Right renal cortex interstitium (tissue), 3 donors: ENCODE measurements at places on chromosomes 12 and 14. TPM values are rescaled to one million over a fixed set of nuclear protein-coding genes. Genes with fewer than 3 reads are reported as not detected.

Gene TDP1
- polyA plus RNA-seq, result 25.2 TPM

Gene ZNF384
- polyA plus RNA-seq, result 76.1 TPM

Gene ZDHHC22
- 0.41 TPM for polyA plus RNA-seq

Gene NEUROD4
- not detected for polyA plus RNA-seq

Gene KRT82
- not detected for polyA plus RNA-seq

Gene IAPP
- not detected for polyA plus RNA-seq

Gene KRT77
- polyA plus RNA-seq, result not detected

Gene ETFBKMT
- polyA plus RNA-seq, result 4.8 TPM

Gene SLC6A12
- 14.5 TPM for polyA plus RNA-seq

Gene POTEG
- polyA plus RNA-seq, result not detected

GRCh38 chr14:103697603-103698379 lies 17.5 kb downstream of the XRCC3 start:
- no peak for DNase-seq

DNA sequence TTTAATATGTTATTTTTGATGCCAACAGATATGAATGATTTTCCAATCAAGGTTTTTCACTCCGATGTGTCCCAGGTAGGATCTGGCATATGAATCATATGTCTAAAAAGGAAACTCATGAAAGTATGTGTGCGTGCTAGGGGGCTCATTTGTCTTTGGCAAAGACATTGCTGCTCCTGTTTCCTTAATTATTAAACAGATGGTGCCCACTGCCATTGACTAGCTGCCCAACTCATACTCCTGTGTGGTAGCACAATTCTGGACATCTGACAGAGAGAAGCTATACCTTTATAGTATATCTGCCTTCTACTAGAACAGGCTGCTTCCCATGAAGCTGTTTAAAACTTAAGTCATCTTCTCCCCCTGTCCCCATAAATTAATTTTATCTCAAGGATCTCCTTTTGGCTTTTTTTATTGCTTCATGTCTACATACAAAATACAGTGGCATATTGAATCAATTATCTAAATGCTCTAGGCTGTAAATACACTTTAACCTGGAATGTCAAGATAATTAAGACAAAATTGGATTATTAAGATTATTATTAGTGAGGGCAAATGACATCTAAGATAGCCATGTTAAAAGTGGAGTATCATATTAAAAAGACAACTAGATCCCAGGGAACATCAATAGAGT lies 1.4 kb upstream of the PDE3A start:
- no peak for DNase-seq

DNA sequence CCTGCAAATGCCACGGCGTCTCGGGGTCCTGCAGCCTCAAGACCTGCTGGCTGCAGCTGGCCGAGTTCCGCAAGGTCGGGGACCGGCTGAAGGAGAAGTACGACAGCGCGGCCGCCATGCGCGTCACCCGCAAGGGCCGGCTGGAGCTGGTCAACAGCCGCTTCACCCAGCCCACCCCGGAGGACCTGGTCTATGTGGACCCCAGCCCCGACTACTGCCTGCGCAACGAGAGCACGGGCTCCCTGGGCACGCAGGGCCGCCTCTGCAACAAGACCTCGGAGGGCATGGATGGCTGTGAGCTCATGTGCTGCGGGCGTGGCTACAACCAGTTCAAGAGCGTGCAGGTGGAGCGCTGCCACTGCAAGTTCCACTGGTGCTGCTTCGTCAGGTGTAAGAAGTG lies 16.8 kb downstream of the WNT5B start:
- no peak for DNase-seq

DNA sequence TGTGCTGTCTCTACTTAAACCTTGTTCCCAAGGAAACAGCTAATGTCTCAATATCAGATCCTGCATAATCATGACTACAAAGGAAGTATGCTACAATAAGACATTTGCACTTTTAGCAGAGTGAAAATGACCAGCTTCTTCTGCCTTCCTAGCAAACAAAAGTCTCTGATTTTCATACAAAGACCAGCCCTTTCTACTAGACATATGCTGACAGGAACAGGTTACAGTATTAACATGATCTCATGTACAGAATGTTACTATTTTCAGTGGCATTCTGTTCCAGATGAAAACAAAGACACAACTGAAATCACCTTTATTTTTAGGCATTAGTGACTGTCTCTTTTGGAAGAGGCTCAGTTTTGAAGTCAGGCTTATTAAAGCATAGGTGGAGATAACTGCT lies 228.6 kb downstream of the MED13L start:
- DNase-seq, result no peak

DNA sequence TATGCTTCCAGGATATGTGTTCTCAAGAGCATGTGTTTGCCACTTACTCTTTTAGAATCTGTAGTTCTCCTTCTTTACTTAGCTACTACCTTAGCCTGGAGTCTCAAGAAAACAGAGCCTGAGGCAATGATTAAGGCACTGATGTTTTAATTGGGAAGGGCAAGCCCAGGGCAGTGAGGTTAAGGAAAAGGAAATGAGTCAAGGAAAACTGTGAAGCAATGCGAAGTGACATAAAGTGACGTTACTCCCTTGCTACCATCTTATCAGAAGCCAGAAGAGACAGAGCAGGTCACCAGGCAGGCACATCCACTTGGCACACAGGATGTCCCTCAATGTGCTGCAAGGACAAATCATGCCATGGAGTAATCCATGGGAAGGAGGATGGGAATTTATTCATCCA lies 11.3 kb upstream of the EML5 start:
- DNase-seq, result no peak

DNA sequence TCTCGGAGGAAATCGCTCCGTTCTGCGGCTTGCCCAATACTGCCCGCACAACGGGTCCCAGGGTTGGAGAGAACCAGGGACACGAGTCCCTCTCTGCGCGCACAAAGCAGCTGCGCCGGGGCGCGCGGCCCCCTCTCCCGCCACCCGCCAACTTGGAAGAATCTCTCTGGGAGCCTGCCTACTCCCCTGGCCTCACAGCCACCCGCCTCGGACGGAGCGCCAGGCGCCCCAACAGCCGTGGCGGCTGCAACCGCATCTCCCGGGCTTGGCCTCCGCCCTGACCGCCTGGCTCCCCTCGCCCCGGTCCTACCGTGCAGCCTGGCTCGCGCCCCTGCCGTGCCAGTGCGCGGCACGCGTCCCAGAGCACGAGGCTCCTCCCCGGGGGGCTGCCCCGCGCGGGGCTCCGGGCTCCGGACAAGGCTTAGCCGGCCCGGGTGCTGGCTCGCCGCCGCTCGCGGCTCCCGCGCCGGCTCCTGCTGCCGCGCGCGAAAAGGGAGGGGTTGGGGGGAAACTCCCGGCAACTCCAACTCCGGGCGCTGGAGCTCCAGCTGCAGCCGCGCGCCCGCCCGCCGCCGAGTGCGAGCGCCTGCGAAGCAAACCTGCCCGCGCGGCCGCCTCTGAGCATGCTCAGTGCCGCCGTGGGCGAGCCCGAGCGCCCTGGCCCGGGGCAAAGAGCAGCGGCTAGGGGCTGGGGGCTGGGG lies at the start of gene STXBP6:
Gene STXBP6 (minus strand): TSS at position 580 of the 701 bp plus-strand sequence. CDS start 75,329 bp downstream, outside the sequence.
- no peak for DNase-seq

GRCh38 chr12:78863482-78864402 lies 832 bp upstream of the SYT1 start:
- peak; percentile 23 for DNase-seq

GRCh38 chr14:68292441-68293215 lies 473.0 kb downstream of the RAD51B start:
- DNase-seq, result no peak

GRCh38 chr12:57487597-57488401 lies at the start of gene MARS1:
Gene MARS1 (plus strand): TSS chr12:57488068. CDS start chr12:57488091, 23 bp downstream.
- peak; percentile 89 for DNase-seq

GRCh38 chr12:109679501-109680263 lies 33.9 kb upstream of the FAM222A start:
- no peak for DNase-seq

GRCh38 chr12:48004053-48004941 lies at the start of gene COL2A1:
Gene COL2A1 (minus strand): TSS chr12:48004476. CDS start chr12:48004321, 155 bp downstream.
- DNase-seq, result no peak

- DNase-seq, result no peak
Measured at GRCh38 chr12:46101485-46101869, 111.1 kb upstream of the SCAF11 start.

GRCh38 chr14:88775532-88775931 lies 17.2 kb downstream of the EML5 start:
- no peak for DNase-seq

- no peak for DNase-seq
Measured at GRCh38 chr14:100214770-100215083, 24.2 kb upstream of the YY1 start.

- no peak for DNase-seq
Measured at GRCh38 chr12:125092108-125092871, 27.1 kb downstream of the AACS start.

DNA sequence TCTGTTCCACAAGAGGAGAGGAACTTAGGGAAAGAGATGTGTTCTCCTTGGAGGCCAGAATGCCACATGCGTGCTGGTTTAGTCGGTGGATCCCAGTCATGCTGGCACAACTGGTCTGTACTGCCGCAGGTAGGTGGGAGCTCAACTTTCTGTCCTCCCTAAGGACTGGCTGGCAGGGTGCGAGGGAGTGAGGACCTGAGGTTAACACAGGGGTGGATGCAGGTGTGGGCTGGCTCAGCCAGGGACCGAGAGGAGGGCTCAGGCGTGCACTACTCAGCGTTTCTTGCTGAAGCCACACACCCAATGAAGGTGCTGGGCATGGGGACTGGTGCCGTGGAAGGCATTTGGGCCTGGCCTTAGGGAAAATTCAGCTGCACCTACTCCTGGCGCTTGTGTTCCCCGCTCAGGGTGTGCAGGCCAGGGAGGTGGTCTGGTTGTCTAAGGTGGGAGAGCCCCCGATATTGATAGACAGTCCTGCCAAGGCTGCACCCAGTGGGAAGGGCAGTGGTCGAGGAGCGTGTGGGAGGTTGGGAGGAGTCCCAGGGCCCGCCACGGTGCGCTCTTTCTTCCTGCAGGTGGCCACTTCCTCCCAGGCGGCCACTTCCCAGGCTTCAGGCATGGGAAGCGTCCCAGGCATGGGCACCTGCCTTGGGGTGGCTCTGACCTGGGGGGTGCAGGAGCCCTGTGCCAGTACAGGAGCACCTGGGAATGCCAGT lies 138.4 kb downstream of the ADGRD1 start:
- no peak for DNase-seq

GRCh38 chr14:52716155-52716554 lies 9.2 kb downstream of the PSMC6 start:
- DNase-seq, result no peak

DNA sequence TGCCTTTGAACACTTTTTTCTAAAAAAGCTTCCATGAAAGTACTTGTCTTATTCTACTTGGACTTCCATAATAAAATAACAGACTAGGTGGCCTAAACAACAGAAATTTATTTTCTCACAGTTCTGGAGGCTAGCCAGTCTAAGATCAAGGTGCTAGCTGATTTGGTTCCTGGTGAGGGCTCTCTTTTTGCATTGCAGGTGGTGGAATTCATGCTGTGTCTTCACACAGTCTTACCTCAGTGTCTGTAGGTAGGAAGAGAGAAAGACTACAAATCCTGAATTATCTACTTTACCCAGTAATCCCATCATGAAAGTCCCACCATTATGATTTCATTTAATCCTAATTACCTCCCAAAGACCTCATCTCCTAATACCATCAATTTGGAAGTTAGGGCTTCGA lies 356.0 kb downstream of the NAV3 start:
- DNase-seq, result no peak

- DNase-seq, result no peak
Measured at GRCh38 chr12:103743788-103744187, 97.2 kb downstream of the NT5DC3 start.

DNA sequence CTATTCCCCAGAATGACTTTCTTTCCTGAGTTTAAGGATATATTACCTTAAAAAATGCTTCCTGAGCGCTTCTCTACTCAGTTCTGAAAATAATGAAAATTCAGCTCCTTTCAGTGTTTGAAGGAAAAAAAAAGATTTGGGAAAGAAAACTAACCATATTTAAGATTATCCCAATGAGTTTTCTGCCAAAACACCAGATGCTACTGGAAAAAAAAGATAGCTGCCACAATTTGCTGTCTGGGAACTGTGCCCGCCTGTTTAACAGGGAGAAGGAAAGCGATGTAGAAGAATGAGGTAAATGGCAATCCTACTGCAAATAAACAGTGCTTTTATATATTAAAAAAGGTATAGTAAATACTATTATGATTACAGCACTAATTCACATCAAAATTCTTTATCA lies 367.6 kb upstream of the PRICKLE1 start:
- DNase-seq, result no peak

- no peak for DNase-seq
Measured at GRCh38 chr12:62934239-62934798, 631 bp downstream of the PPM1H start.

GRCh38 chr12:75483431-75483830 lies 2.9 kb downstream of the GLIPR1 start:
- DNase-seq, result no peak

- no peak for DNase-seq
Measured at GRCh38 chr12:42385326-42385841, 59.4 kb downstream of the PPHLN1 start.

DNA sequence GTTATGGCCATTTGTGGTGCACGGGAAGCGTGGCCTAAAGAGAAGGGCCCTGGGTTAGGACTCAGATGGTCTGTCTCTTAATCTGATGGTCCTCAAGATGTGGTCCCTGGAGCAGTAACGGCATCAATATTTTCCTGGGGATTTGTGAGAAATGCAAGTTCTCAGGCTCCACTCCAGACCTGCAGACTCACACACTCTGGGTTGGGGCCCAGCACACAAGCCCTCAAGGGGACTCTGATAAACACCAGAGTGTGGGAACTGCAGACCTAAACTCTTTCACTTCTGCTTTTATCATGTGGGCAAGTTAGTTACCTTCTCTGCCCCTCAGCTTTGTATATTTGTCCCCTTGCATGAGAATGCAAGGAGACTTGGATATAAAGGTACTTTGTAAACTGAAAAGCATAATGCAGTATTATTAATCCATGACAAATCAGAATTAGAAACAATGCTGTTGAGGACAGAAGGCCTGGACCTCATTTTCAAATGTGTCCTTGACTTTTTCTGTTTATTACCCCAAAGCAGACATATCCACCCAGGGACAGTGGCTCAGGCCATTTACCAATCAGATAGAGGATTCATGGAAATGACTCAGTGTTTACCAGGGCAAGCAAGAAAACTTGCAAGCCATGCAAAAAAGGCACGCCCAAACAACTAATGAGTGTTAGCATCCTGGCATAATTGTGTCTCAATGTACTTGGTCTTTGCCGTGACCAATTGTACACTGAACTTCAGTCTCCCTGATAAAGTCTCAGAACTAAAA lies 157.0 kb downstream of the ASCL1 start:
- no peak for DNase-seq

DNA sequence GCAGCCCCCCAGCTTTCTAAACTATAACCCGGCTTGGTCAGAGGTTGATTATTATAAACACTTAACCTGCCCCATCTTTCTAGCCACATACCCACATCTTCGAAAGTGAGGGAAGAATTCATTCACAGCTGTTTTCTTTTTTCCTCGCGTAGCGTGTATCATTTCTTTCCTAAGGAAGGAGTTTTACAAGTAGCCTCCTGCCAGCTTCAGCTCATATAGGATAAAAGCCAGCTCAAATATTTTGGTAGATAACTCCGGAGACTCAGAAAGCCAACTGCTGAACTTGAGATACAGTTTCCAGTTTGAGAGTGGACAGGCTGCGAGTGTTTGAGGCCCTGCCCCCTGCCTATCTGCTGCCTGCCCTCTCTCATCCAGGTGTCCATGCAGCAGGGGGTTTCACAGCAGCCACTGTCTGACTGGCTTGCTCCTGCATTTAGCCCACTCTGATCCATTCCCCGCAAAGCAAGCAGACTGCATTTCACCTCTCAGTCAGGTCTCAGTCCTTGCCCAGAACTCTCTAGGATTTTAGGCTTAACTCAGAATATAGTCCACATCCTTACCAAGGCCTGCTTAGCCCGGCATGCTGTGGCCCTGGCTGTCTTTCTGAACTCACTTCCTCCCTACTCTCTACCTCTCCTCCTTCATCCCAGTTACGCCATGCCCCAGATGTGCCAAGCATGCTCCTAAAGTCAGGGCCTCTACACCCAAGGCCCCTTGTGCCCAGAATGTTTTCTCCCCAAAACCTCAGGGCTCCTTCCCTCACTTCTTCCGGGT lies 46.9 kb downstream of the EVL start:
- DNase-seq, result no peak
